ENCODE measurements at places on chromosomes 7 and 10. TPM values are rescaled to one million over a fixed set of nuclear protein-coding genes. Genes with fewer than 3 reads are reported as not detected.
A peak's percentile ranks its signal among the peaks of the same experiment; 100 is the strongest.

Gene FGF8
- not detected for total RNA-seq

DNA sequence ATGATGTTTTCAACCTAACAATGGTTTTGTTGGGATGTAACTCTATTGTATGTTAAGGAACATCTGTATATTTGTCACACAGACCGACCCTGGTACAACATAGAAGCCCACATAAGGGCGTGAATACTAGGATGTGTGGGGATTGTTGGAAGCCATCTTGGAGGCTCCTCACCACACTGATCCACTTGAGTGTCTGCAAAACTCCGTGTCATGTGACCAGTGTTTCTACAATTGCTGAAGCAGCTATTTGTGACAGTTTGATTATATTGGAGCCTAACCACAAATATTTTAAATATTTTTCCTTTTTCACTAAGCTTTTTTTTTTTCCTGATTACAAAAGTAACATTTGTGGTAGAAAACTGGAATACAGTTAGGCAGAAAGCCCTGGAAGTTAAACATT, 27.9 kb downstream of the RALA start:
- no peak for DNase-seq

GRCh38 chr10:56715262-56715661, 354.2 kb upstream of the ZWINT start:
- no peak for DNase-seq

DNA sequence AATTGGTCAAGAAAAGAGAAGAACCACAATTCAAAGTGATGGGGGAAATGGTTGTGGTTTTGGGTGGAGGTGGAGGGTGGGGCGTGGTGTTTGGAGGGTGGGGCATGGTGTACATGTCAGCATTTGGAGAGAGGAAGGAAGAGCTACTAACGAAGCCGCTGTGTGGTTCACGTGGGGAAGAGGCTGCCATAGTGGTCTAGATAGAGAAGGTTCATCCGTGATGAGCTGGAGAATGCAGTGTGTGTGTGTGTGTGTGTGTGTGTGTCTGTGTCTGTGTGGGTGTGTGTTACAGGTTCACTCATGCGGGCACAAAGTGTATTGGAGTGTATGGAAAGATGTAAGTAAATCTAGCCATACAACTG, 6.1 kb upstream of the VCL start:
- DNase-seq = peak; percentile 81

- DNase-seq = no peak
Measured at GRCh38 chr10:86439544-86439943, 72.9 kb upstream of the GRID1 start.
